ENCODE measurements at places on chromosomes 11 and 22.

DNA sequence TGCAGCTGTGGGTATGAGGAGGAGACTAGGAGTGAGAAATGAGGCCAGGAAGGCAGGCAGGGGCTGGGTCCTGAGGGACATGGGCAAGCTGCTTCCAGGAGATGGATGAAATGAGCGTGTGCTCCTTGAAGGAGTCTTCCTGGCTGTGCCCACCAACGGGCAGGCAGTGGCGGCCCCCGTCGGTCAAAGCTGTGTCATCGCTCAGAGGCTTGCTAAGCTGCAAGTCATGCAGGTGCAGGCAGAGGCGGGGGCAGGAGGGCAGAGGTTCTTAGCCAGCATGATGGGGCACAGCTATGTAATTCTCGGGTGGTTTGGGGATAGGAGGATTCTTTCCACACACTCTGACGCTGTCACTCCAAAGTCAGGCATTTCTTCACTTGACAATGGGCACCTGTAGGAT, 12.5 kb upstream of the PEX26 start:
- no peak for DNase-seq

DNA sequence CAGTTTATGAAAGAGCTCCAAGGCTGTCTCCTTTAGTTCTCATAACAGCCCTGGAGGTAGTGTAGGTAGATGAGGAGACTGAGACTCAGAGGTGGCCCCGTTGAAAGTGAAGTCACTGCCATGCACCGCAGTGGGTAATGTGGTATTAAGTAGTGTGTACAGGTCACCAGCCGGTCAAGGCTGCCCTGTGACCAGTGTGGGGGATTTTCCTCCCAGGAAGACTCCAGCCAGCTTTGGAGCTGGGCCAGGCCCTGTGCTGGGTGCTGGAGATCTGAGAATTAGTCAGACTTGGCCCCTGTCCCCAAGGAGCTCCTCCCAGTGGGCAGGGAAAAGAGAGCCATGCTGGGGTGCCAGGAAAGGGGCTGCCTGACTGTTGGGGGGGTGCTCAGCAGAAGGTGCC, 5.3 kb downstream of the OMP start:
- peak; percentile 96 for DNase-seq

GRCh38 chr22:30262917-30263741, 3.5 kb downstream of the OSM start:
- DNase-seq = no peak

DNA sequence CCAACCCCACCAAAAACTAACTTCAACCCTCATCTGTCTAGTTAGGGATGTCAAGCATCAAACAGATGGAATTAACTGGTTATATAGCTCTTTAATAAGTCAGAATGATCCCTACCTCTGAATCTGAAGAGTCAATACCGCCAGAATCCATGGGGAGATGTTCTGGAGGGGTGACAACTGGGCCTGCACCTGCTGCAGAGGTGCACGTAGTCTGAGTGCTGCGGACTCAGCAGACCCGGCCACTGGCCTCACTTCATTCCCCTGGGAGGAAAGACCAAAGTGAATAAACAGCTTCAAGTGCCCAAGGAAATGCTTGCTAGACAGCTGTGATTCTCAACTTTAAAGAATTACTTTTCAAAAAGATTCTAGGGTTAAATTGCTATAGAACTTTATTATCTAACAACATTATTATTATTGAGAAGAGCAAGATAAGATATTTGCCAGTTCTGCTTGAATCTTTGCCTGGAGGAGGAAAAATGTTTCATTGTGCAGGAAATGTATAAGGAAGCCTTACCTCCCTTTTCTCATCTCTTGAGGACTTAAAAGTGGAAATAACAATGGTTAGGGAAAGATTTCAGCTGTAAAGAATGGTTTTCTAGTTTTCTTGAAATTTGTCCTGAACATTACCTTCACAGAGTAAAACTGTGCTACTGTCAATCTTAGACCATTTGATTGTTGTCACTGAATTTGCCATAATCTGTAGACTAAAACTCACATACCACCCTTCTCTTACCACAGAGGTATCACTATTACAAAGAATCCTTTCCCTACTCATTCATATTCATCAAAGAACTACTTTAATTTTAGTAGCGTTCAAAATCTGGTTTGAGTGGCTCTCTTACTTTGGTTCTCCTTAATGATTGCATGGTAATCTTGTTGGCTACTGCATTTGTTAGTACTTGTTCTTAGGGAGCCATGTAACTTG, 4.2 kb downstream of the XBP1 start:
- no peak for DNase-seq

DNA sequence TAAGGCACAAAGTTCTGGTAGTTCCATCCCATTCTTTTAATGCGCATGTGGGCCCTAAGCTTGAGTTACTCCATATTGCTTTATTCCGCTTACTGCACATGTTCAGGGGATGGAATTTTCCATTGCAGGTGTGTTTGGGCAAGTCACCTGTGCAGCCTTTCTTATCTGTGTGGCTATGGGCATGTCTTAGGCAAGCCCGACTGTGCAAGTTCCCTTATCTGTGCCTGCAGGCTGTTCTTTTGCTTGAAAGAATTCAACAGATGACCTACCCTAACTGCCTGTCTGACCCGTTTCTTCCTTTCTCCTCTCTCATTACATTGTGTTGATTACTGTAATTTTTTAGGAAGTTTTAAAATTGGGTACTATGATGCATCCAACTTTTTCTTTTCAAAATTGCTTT, 363.6 kb downstream of the TTC28 start:
- no peak for DNase-seq

- DNase-seq = no peak
These were observed 286.7 kb upstream of the CCDC90B start for GRCh38 chr11:83572581-83573496.

GRCh38 chr22:37607935-37608476, 628 bp upstream of the GGA1 start:
- no peak for DNase-seq

GRCh38 chr22:43343262-43343669, at the start of gene SCUBE1:
Gene SCUBE1, minus strand, starts transcription at chr22:43343372. Its CDS starts 111 bp downstream, at chr22:43343261.
- DNase-seq = no peak

DNA sequence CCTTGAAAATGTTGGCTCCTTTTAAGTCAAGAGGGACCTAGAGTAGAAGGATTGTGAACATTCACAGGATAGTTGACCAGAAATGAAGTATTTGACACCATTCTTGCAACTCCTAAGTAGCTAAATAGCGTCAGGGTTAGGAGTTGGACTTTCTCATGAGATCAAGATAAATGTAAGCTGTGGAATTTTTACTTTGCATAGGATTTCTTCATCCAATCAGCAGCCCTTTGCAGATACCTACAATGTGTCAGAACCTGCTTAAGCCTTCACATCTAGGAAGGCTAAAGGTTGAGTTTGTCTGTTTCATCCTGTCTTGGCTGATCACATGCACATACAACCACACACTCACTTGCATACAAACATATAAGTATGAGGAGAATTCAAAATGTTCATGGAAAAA, 32.3 kb downstream of the CD44 start:
- DNase-seq = no peak

DNA sequence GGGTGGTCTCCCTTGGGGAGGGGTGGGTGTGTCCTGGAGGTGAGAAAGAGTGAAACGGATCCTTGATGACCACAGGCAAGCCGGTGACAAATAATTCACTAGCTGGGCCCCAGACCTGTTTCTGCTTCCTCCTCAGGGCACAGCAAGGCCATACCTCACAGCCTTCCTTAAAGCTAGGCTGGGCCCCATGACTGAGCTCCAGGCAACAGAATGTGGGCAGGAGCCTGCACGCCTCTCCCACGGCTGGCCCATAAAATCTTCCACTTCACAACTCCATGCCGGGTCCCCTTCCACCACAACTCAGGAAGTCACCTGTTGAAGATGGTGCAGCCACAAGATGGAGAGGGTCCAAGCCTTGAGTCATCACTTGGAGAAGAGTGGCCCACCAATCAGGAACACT, 23.9 kb downstream of the SLC22A12 start:
- DNase-seq = no peak

DNA sequence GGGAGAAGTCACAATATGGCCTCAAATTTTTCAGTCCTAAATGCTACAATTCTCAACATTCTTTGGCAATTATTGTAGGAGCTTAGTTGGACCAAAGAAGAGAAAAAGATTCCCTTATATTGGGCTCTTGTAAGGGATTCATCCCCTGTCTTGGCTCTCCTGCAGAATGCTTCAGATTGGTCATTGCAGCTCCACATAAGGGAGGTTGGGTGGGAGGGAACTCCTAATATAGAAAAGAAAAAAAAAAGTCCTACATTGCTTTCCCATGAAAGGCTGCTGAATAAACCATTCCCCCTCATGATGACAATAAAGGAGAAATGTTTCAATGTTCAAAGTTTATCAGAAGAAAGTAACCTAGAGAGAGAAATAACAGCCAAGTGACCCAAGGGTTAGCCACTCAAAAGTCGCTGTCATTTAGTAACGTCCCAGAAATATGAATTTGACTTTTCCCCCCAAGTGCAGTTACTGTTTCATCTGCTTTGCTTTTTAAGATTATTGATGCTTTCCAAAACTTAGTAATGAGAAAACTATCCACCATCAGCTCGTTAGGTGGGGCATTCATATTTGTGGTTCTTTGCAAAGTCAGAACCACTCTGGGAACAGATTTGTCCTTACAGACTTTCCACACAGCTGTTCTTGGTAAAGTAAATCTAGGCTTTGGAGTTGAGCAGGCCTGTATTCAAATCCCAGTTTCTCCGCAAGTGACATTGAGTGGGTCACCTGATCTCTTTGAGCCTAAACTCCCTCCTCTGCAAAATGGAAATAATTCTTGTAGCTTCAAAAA, 5.0 kb upstream of the SLC1A2 start:
- no peak for DNase-seq

DNA sequence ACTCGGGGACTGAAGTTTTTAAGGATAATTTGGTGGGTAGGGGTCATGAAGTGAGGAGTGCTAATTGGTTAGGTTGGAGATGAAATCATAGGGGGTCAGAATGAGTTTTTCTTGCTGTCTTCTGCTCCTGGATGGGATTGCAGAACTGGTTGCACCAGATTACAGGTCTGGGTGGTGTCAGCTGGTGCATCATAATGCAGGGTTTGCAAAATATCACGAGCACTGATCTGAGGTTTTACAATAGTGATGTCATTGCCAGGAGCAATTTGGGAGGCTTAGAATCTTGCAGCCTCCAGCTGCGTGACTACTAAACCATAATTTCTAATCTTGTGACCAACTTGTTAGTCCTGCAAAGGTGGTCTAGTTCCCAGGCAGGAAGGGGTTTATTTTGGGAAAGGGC, 46.4 kb upstream of the CALCB start:
- no peak for DNase-seq

DNA sequence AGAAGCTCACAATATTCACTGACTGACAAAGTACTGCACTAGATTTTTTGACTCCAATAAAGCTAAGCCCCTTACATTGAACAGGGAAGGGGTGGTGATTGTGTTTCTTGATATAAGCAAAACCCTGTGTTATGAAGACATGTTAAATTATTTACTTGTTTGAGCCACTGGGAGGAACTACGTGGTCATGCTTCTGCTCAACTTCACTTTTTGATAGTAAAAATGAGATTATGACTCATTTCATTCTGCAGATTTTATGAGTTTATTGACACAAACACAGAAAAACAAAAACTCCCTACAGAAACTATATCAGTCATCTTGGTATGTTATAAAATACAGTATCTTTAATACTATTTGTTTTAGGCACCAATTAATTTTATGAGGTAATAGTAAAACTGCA, 124.7 kb downstream of the CADM1 start:
- DNase-seq = no peak

- DNase-seq = no peak
These were observed 664 bp downstream of the DDB2 start for GRCh38 chr11:47215366-47215910.

DNA sequence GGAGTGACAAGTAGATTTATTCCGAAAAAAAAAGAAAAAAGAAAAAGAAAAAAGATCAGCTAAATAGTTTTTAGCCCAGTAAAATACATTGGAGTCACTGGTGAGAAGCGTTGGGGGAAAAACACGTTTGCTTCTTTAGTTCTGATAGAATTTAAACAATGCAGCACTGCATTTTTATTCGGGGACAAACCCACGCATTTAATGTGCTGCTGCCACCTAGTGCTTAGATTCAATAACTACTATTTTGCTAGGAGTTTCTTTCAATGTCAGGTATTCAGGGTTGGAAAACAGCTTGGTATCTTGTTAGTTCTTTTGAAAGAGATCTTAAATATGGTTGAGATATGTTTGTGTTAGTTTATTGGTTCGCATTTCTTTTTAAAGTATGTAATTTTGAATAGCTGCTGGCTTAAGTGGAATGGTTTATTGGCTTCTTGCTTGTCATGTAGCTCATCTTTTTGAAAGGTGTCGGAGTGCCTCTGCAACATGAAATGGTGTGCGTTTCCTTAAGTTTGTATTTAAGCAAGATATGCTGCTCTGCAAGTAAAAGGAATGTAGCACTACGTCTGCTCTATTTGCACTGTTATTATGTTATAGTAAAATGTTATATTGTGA, 41.9 kb downstream of the SVIP start:
- no peak for DNase-seq

DNA sequence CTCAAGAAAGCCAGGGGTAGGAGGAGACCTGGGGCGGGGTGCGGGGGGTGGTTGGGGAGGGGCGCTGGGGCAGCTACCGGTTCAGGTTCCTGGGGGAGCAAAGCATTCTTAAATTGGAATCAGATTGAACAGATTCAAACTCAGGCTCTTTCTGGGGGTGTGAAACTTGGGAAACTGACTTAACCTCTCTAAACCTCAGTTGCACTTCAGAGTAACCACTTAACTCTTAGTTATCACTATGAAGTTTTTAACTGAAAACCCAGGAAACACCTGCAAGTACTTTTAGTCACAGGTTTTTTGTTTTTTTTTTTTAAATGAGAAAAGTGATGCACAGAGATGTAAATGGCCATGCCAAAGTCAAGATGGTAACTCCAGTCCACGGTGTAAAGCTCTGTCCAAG, 72.0 kb downstream of the RCN1 start:
- DNase-seq = no peak

DNA sequence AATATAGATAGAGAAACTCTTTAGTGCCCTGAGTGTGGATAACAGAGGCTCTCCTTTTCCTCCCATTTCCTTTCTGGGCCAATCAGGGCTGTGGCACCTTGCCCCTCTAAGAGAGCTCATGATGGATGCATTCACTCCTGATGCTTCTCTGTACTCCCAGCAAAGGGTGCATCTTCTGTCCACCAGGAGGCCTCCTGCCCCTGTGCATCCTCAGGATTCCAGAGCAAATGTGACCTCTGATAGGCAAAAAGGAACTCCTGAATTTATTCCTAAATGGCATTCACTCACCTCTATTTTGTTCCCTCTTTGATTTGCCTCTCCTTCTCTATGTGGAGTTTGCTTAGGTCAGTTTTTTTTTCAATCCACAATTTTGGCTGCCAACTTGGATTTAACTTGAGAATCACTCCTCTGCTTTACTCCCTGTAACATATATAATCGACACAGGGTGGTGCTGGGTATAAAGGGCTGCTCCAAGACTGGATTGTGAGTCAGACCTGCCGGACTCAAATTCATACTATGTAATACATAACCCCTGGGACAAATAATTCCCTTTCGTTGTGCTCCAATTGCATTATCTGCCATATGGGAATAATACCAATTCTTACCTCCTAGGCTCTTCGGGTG, 1.1 kb upstream of the MRGPRX4 start:
- DNase-seq = peak; percentile 27

- DNase-seq = no peak
These were observed 66.5 kb downstream of the IGF2 start for GRCh38 chr11:2072551-2073261.

All from H54 (cell line).